Tongue (tissue), 3 donors: ENCODE measurements at places on chromosomes 5 and 9. TPM values are rescaled to one million over a fixed set of nuclear protein-coding genes. Genes with fewer than 3 reads are reported as not detected.

The KIF12 gene
- total RNA-seq, result 0.31 TPM

The IL12B gene
- total RNA-seq, result not detected

The DNAI1 gene
- not detected for total RNA-seq

The AFF4 gene
- total RNA-seq, result 77.5 TPM

The ROR2 gene
- 14.0 TPM for total RNA-seq

The PSIP1 gene
- total RNA-seq, result 56.1 TPM

The SPINK7 gene
- not detected for total RNA-seq

The PRR7 gene
- total RNA-seq, result 0.72 TPM

The OLFML2A gene
- total RNA-seq, result 188 TPM

The GLIPR2 gene
- total RNA-seq, result 49.3 TPM

The PCDHB3 gene
- total RNA-seq, result 3.7 TPM

The C9 gene
- not detected for total RNA-seq

The FOXI1 gene
- not detected for total RNA-seq

The CLIC3 gene
- total RNA-seq, result 4.9 TPM

The NR6A1 gene
- 1.0 TPM for total RNA-seq

The FAM169A gene
- total RNA-seq, result 1.8 TPM

The AFAP1L1 gene
- 121 TPM for total RNA-seq

The EDIL3 gene
- 11.3 TPM for total RNA-seq

The AK6 gene
- total RNA-seq, result 29.8 TPM

The SLC35A4 gene
- total RNA-seq, result 9.7 TPM

The CNTFR gene
- total RNA-seq, result 6.2 TPM

The EXD3 gene
- total RNA-seq, result 19.9 TPM

The LHX6 gene
- 5.4 TPM for total RNA-seq

The LRRC19 gene
- not detected for total RNA-seq

The ADAMTSL1 gene
- total RNA-seq, result 22.4 TPM

The CCDC180 gene
- total RNA-seq, result 7.8 TPM

The ADAMTSL2 gene
- total RNA-seq, result 4.3 TPM

The KIF24 gene
- total RNA-seq, result 4.9 TPM

The PCDHGB4 gene
- total RNA-seq, result 5.9 TPM

The HRH2 gene
- total RNA-seq, result 1.7 TPM

The EMB gene
- 7.9 TPM for total RNA-seq

The RETREG1 gene
- total RNA-seq, result 160 TPM

The FRRS1L gene
- 4.7 TPM for total RNA-seq

The AMBP gene
- not detected for total RNA-seq

The HEMGN gene
- 4.1 TPM for total RNA-seq

The MYMK gene
- total RNA-seq, result 18.3 TPM
